Spinal cord (tissue), 10 donors: ENCODE measurements at places on chromosomes 1 and 21. TPM values are rescaled to one million over a fixed set of nuclear protein-coding genes. Genes with fewer than 3 reads are reported as not detected.

DNA sequence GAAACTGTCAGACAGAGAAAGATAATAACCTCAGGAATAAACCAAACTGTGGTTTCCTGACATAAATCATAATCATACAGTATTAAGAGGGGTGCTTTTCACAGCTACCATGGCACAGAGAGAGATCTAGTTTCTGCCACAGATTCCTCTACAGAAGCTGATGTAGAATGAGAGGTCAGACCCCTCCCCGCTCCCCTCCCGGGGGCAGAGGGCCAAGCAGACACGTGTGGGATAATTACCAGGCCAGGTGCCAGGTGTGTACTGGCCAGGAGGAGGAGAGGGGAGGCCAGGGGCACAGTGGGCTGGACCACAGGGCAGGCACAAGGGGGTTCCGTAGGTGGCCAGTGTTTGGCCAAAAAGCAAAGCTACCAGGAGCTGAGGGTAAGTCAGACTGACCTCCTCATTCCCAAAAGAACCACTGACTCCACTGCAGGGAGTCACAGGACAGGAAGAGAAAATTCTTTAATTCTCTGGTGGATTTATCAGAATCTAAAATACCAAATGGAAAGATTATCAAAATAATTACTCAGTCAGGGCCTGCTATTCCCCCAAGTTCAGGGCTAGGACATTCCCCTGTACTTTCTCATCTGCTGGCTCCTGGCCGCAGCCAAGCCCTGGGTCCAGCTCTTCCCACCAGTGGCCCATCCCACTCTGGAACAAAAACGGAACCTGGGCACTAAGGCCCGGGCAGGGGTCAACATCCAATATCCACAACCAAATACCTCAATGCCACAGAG, 30.0 kb downstream of the C2CD2 start:
- no peaks in the 10 kb centered on the region for H3K27me3 ChIP-seq
- DNase-seq: no peak
- peaks cover 9% of the 10 kb centered on the region for H3K36me3 ChIP-seq

- DNase-seq: no peak
- no peak overlapping the region for H3K4me3 ChIP-seq
- no peaks in the 10 kb centered on the region for H3K36me3 ChIP-seq
- no peaks in the 10 kb centered on the region for H3K27me3 ChIP-seq
- H3K27ac ChIP-seq: no peak overlapping the region
Observed at GRCh38 chr1:164446020-164446419, 113.0 kb upstream of the PBX1 start.

GRCh38 chr1:212618466-212619210, 10.1 kb downstream of the ATF3 start:
- H3K4me3 ChIP-seq: no peak overlapping the region
- peaks cover 2% of the 10 kb centered on the region for H3K27me3 ChIP-seq
- H3K36me3 ChIP-seq: no peaks in the 10 kb centered on the region
- H3K4me1 ChIP-seq: peaks cover 9% of the 10 kb centered on the region
- DNase-seq: no peak
- no peak overlapping the region for H3K27ac ChIP-seq

DNA sequence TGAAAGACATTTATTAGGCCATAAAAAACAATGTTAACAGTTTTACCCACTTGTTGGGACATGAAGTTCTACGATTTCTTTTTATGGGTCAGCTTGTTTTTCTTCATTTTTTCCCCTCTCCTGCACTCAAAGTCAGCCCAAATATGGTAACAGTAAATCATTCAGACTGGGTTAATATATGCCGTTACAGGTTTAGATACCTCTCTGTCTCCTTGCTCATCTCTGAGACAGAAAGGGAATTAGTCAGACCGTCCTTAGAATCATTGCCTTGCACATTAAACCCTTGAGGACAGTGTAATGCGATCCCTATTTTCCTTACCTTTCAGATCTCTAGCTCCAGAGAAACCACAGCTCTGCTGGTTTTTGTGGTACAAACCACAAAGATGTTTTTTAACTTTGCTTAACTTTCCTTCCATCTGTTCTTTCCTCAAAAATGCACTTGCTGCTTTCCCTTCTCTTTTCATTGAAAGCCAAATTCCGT, 613.3 kb downstream of the PLPP3 start:
- DNase-seq: no peak
- H3K27ac ChIP-seq: no peak overlapping the region
- H3K36me3 ChIP-seq: no peaks in the 10 kb centered on the region

Gene OR10Z1
- not detected for total RNA-seq

DNA sequence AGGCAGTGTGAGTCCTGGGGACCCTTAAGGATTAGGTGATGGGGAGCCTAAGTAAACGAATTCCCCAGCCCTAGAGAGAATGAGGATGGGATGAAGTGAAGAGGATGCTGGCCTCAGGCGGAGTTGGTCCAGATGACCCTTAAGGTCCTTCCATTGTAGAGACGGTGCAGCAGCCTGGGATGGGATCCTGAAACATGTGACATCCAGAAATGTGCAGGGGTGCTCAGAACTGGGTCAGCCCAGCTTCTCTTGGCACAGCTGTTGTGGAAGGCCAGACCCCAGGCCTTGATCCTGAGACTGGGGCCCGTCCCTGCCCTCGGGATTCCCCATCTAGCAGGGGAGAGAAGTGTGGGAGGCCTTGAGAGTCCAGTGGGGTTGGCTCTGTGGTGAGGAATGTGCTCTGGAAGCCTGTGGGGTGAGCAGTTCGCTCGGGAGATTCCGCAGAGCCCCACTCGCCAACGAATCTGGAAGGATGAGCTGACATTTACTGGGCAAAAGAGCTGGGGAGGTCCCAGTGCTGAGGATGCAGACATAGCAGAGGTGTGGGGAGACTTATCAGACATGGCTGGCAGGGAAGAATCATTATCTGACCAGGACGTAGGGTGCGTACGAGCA, 28.1 kb downstream of the A3GALT2 start:
- no peak overlapping the region for H3K4me3 ChIP-seq
- H3K27ac ChIP-seq: no peak overlapping the region
- no peaks in the 10 kb centered on the region for H3K27me3 ChIP-seq
- H3K4me1 ChIP-seq: peaks cover 21% of the 10 kb centered on the region
- no peak for DNase-seq
